Mesenteric fat pad (tissue), 1 donor: ENCODE measurements at places on chromosomes 5 and 9. TPM values are rescaled to one million over a fixed set of nuclear protein-coding genes. Genes with fewer than 3 reads are reported as not detected.
A peak's percentile ranks its signal among the peaks of the same experiment; 100 is the strongest.

DNA sequence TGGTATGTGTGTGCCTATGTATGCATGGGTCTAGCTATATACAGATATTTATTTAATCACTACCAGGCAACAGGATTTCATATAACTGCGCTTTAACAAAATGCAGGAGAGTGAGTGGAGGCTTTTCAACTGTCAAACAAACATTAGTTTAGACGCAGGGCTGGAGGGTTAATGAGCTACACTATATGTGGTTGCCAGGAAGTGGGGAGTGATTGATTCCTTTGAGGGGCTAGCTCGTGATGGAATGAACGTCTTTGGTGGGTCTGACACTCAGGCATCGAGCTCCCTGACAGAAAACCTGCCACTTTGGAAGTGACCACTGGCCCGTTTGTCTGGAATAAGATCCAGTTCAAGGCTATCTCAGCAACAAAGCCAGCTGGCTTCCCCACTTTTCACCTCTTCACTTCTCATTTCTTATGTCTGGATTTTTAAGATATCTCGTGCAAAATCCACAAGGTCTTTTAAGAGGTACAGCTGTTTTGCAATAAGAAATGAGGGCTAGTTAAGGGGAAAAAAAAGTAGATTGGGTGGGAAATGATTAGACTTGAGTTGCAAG lies 78.0 kb downstream of the CFAP77 start:
- DNase-seq, result no peak

GRCh38 chr9:114028646-114029045 lies 49.5 kb downstream of the AMBP start:
- DNase-seq, result peak; percentile 89

- no peak for DNase-seq
These were observed 48.9 kb downstream of the IL31RA start for GRCh38 chr5:55900068-55900467.

- DNase-seq, result no peak
These were observed 48.4 kb downstream of the CCDC125 start for GRCh38 chr5:69284203-69284602.

DNA sequence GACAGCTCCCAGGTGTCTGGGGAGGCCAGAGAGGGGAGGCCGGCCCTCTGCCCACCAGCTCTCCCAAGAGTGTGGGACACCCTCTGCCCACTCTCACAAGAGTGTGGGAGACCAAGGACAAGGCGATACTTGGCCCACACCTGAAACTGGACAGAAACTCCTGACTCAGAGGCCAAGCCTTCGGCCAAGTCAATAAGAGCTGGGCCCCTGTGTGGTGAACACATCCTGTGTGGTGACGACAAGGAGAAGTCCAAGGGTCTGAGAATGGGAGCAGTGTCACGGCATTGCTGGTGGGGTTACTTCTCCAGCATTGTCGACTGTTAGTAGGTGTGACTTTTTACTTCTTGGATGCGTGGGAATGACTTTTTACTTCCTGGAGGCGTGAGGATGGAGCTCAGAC lies 14.6 kb upstream of the F2RL1 start:
- no peak for DNase-seq

- DNase-seq, result no peak
These were observed 279.6 kb upstream of the FTMT start for GRCh38 chr5:121572061-121572460.

PDZD2 gene
- total RNA-seq, result 58.5 TPM

CAPSL gene
- total RNA-seq, result not detected

DNA sequence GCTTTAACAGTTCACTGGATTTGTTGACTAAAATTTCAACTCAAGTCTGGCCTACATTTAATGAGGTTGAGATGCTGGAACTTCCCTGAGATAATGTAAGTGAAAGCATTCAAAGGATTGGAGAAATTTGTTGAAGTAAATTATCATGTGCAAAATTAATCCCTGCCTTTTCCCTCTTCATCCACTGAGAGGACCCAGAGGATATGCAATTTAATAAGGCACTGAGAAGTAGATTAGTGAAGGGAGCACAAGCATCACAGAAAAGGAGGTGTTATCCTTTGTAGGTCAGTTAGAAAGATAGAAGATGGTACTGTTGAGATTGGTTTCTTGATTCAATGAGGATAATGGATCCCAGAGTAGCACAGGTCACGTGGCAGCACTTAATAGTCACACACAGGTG lies 42.6 kb upstream of the ANKRD31 start:
- no peak for DNase-seq

DNA sequence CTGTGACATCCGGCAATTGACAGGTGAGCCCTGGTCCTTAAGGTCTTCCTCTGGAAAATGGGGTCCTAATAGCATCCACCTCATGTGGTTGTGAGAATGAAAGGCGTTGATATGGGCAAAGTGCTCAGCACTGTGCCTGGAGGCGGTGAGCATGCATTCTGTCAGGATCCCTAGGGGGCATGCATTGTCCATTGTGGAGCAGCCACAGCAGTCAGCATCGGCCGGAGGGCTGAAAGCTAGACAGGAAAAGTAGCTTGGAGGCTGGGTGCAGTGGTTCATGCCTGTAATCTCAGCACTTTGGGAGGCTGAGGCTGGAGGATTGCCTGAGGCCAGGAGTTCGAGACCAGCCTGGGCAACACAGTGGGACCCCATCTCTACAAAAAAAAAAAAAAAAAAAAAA lies 122.2 kb downstream of the LHX2 start:
- no peak for DNase-seq

LHX2 gene
- 0.80 TPM for total RNA-seq

DNA sequence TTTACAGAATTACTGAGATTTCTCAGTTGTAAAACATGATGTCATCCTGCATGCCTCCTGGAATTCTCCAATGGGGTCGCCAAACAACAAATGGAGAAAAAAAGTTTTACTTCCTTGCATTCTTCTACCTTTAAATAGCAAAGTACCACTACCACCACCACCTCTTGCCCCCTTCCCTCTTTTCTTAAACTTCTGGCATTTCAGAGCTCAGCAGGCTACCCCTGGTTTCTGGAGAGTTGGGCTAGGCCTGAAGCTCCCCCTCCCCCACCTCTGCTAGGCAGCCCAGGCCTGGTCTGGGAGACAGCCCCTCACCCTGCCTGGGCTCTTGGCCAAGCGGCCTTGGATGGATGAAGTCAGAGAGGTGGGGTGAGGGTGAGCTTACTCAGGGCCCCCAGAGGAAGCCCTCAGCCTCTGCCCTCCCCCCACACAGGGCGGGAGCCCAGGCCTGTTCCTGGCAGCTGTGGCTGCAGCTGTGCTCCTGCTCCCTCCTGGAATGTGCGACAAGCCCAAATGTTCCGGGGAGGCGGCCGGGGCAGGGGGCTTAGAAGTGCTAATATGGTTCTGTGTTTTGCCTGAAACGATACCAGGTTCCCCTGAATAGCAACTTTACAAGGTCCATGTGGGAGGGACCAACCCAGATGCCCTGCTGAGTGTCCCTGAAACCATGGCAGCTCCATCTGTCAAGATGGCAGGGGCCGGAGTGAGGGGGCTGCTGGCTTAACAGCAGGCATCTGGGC lies 6.0 kb upstream of the CCIN start:
- no peak for DNase-seq

DNA sequence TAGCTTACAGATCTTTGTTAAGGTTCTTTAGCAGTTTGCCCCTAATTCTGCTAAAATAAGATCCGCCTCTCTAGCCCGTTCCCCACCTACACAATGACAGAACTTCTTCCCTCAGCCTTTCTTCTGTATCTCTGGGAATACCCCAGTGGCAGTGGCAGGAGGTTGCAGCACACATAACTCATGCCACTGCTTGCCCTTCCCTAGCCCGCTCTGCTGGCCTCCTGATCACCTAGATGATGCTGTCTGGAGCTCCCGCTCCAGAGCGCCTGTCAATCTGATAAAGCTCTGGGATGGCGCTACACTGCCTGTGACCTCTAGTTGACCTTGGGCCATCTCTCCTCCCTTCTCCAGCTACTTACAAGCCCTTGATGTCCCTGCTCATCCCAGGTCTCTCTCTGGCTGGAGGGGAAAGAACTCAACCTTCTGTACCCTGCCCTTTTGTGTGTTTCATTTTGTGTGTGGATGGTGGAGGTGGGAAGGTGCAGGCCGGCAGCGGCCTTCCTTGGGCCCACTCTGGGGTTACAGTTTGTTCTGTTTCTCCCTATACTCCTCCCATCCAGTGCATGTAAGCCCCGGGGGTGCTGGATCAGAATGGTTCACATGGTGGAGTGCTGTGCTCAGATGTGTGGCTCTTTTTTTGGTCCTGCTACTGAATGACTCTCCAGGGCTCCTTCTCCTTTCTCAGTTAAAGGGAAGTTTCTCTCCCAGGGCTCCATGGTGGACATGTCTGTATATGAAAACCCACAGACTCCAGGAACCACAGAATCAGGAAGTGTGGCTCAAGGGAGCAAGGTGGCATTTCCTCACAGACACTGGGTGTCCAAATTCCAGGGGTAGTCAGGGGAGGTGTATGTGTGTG lies 29.1 kb downstream of the MTX3 start:
- no peak for DNase-seq

DNA sequence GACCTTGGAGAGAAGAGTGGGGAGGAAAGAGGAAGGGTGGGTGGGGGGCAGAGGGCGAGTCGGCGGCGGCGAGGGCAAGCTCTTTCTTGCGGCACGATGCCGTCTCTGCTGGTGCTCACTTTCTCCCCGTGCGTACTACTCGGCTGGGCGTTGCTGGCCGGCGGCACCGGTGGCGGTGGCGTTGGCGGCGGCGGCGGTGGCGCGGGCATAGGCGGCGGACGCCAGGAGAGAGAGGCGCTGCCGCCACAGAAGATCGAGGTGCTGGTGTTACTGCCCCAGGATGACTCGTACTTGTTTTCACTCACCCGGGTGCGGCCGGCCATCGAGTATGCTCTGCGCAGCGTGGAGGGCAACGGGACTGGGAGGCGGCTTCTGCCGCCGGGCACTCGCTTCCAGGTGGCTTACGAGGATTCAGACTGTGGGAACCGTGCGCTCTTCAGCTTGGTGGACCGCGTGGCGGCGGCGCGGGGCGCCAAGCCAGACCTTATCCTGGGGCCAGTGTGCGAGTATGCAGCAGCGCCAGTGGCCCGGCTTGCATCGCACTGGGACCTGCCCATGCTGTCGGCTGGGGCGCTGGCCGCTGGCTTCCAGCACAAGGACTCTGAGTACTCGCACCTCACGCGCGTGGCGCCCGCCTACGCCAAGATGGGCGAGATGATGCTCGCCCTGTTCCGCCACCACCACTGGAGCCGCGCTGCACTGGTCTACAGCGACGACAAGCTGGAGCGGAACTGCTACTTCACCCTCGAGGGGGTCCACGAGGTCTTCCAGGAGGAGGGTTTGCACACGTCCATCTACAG lies 760 bp downstream of the NPR3 start:
- no peak for DNase-seq

IL4 gene
- total RNA-seq, result not detected

- no peak for DNase-seq
These were observed 1.4 kb downstream of the ADAMTS2 start for GRCh38 chr5:179343719-179344430.

DNA sequence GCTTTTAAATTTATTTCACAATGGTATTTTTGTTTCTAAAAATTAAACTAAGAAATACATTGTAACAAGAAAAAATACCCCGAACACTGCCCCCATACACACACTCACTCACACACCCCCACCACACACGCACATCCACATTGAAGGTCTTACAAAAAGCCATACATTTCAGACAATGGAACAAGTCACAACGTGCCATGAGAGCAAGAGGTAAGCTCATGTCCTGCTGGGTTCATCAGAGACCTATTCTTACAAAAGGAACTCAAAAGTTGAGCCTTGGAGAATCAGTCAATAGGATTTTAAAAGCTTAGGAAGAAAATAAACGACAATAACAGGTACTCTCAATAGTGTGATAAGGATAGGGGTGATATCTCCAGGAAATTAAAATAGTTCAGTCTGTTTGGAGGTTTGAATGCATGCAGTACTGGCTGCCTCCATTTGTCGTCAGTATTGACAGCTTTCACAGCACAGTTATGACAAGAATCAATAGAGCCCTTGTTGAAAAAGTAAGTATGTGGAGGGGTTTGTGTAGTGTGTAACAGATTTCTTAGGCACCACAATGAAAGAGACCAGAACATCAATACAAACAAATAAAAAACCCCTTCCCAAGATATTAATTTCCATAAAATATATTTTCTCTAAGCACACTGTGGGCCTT lies 1826.2 kb upstream of the CDH6 start:
- no peak for DNase-seq

CCDC171 gene
- 0.87 TPM for total RNA-seq

FBP2 gene
- total RNA-seq, result not detected

DNA sequence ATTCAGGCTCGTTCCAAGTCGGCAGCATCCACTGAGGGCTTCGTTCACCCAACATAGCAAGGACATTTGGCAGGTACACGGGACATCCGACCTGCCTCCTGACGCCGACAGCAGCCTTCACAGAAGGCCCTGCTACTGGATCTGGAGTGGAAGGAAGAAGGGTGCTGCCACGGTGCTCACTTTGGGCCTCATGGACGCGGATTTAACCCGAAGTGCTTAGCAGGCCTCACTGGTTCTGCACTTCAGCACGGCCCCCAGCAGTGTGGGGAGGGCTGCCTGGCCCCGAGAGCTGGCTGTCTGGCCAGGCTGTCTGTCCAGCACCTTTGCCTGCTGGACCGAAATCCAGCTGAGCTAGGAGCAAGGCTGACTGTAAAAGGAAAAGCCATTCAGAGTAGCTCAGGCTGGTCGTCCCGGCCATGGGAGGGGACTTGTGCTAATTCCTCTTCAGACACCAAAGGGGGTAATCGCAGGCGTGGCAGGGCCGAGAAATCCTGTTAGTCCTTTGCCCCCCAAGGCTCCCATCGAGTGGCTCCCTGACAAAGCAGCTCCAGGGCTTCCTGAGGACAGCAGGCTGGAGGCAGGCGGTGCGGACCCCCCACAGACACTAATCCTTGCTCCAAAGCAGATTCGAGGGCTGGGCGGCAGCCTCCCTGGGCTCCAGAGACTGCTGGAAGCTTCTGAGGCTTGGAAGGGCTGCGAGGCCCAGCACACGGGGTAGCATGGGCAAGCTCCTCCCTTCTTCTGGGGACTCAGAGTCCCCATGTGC lies 11.1 kb upstream of the RXRA start:
- DNase-seq, result no peak

KIF12 gene
- 0.84 TPM for total RNA-seq

DNA sequence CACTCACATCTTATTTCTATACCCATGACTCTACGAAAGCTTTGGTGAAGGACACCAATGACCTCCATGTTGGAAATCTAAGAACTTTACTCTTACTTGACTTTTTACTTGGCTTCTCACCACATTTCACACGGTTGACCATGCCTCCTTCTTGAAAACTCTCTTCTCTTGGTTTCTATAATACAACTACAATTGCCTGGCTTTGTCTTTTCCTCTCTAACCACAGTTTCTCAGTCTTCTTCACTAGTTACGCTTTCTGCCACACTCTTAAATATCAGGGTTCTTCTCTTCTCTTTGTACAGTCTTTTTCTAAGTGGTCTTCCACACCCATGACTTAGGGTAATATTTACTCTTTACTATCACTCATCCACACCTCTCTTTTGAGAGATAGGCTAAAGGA lies 2079.8 kb upstream of the WWC1 start:
- DNase-seq, result no peak
